ENCODE measurements at places on chromosomes 6 and 20.
A peak's percentile ranks its signal among the peaks of the same experiment; 100 is the strongest.

- no peak for DNase-seq
Measured at GRCh38 chr6:100232781-100233573, 231.7 kb downstream of the SIM1 start.

DNA sequence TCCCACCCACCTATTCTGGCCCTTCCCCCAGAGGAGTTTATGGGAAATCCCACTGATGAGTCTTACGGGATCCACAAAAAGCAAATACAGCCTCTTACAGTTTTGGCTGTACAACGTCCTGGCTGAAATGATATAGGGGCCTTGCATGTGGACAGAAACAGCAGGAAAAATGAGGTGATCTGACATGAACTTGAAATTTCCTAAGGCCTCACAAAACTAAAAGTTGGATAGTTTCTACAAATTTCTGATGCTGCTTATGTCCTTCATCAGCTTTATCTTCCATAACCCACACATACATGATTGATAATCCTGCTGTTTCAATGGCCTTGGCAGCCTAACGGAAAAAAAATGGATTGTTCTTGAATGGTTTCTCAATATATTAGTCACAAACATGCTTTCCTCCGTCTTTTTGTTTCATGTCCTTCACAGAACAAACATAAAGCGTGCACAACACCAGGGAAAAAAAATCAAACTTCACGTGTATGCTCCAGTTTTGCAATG is 118.8 kb downstream of the BMP5 start:
- DNase-seq, result no peak

DNA sequence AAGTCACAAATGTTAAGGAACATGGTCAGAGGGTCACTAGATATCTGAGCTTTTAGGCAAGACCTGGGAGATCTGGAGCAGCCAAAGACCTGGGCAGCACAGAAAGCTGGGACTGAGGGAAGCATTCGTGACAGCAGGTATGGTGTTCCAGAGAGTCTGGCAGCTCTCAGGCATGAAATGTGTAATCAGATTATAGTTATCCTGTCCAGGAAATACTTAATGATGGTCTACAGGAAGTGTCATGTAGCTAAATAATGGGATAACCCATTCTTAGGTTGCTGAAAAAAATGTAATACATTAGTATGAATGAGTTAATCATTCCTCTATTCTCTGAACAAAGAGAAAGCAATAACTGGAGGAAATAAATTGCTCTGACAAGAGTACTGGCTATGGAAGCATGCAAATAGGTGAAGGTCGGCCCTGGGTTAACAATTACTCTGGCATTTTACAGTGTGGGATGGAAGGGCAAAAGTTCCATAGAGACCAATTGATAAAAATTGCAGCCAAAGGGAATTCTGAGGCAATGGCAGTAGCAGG is 740.5 kb downstream of the CBLN4 start:
- DNase-seq, result no peak

GRCh38 chr6:21592953-21593352 is 598 bp upstream of the SOX4 start:
- DNase-seq, result no peak

- no peak for DNase-seq
Measured at GRCh38 chr6:130009146-130009545, 9.2 kb upstream of the L3MBTL3 start.

- DNase-seq, result no peak
Measured at GRCh38 chr6:63610944-63611343, 24.7 kb upstream of the PHF3 start.

DNA sequence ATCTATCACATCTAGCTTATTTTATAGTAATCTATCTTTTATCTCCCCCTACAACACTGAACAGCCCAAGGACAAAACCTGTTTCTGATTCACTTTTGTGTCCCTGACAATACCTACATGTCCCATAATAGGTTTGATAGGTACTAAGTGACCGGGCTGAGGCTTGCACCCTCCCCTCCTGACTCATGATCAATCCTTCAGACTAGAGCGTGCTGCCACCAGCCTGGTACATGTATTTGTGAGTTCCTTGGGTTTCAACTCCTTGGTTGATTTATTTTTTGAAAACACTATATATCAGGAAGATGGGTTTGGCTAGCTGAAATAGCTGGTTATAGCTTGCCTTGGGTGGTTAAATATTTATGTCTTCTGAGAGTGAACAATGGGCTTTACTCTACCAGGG is 41.6 kb upstream of the RAB23 start:
- DNase-seq, result no peak

GRCh38 chr6:97440590-97441176 is 157.7 kb upstream of the MMS22L start:
- DNase-seq, result no peak

DNA sequence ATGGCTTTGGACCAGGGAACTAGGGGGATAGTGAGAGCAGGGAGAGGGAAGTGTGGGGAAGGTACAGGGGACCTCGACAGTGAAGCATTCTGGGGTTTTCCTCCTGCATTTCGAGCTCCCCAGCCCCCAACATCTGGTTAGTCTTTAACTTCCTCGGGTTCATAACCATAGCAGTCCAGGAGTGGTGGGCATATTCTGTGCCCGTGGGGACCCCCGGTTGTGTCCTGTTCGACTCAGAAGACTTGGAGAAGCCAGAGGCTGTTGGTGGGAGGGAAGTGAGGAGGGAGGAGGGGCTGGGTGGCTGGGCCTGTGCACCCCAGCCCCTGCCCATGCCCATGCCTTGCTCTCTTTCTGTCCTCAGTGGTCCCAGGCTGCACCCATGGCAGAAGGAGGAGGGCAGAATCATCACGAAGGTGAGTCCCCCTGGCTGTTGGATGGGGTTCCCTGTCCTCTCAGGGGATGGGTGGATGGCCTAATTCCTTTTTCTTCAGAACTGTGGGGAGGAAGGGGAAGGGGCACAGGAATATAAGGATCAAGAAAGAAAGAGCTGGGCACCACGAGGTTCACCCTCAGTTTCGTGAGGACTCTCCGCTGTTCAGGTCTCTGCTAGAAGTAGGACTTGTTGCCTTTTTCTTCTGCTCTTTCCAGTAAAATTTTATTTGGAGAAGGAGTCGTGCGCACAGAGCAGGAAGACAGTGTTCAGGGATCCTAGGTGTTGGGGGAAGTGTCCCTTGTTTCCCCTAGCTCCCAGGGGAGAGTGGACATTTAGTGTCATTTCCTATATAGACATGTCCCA is 4.2 kb downstream of the VEGFA start:
- DNase-seq, result no peak

DNA sequence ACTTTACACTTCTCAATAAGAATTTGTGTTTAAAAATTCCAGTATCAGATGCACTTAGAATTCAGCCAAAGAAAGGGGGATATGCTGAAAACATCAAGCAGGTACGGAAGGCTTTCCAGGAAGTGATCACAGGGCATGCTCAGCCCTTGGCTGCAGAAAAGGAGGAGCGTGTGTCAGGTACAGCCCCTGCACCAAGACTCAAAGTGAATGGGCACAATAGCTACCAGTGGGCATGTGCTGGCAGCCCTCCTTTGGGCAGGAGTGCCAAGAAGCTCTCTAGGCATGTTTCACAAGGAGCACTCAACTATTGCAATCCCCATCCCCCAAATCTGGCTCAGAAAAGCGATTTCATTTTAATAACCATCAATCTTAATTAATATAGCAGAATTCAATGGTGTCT is 298.8 kb downstream of the GMDS start:
- no peak for DNase-seq

GRCh38 chr6:11278207-11278559 is 45.7 kb upstream of the NEDD9 start:
- DNase-seq, result no peak

DNA sequence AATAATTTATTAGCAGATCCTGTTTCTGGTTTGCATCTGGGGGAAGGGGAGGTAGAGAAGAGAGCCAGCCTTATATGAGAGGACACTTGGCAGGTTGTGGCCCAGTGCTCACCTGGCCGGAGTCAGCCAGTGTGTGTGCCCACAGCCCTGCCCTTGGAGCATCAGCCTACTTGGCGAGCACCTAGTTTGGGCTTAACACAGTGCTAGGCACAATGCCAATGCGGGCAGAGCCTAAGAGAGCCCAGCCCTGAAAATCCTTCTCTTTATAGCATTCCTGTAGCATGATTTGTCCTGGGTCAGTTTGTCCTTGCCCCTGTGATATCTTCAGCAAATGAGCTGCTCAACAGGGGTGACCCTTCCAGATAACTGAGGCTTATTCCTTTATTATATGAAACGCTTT is 73.0 kb downstream of the SLX4IP start:
- no peak for DNase-seq

GRCh38 chr20:33704197-33704924 is 15.7 kb downstream of the PXMP4 start:
- DNase-seq, result no peak

DNA sequence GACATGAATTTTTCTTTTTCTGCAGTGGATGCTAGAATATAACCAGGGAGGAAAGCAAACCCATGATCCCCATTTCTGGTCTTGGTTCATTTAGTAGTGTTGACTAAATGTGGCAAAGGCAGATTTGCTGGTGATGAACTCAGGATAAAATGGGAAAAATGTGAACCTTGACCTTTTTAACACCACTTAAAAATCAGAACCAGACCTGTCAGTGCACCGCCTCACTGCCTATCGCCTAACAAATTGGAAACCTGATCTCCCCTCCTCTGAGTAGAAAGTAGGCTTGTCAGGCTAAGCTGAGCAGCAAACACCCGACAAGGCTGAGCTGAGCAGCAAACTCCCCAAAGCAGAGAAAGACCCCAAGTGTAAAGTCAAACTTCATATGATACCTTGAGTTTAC is 254.8 kb downstream of the FOXC1 start:
- DNase-seq, result no peak

- no peak for DNase-seq
Measured at GRCh38 chr6:83311231-83311630, 118.1 kb downstream of the RWDD2A start.

DNA sequence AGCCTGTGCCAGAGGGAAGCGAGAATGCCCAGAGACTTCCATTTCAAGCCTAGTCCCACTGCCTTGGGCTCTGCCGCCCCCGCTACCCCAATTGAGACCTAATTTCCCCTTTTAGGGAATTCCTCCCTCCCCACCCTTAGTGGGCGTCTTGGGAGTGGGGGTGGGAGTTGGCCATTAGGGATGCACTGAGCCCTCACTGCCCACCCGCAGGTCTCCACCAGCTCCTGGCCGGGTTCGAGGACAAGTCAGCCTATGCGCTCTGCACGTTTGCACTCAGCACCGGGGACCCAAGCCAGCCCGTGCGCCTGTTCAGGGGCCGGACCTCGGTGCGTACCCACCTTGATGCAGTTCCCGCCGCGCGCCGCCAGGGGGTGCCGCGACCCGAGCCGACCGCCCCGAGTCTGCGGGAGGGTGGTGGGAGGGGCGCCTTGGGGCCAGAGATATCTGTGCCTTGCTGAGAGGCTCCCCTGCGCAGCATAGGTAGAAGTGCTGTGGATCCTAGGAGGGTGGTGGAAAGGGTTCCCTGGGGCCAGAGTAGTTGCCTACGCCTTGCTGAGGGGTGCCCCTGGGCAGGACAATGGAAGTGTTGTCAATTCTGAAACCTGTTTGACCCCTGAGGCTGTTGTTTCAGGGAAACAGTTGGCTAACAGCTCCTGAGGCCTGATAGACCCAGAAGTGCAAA is 9.2 kb downstream of the ITPA start:
- DNase-seq, result peak; percentile 87

DNA sequence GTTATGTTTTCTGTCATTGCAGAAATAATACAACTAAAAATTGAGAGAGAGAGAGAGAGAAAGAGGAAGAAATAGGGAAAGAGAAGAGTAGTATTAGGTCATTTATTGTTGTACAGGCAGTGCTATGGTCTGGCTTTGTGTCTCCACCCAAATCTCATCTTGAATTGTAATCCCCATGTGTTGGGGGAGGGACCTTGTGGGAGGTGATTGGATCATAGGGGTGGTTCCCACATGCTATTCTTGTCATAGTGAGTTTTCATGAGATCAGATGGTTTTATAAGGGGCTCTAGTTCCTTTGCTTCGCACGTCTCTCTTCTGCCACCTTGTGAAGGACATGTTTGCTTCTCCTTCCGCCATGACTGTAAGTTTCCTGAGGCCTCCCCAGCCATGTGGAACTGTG is 677.4 kb upstream of the CHD6 start:
- no peak for DNase-seq

GRCh38 chr6:162922563-162923166 is 194.9 kb downstream of the PACRG start:
- no peak for DNase-seq

DNA sequence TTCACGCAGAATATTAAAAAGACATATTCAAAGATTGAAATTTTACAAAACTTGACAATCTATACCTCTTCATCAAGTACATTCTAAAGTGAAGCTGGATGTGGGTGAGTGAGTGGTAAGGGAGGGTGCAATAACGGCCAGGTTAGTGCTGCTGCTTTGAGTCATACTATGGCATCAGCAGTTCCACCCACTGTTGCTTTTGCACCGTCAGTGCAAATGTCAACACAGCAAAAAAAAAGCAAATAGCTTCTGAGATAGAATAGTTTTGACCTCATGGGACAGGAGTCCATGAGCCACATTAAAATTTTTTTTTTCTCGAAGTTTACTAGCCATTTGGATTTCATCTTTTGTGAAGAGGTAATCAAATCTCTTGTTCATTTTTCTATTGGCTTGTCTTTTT is 31.8 kb downstream of the PSMF1 start:
- DNase-seq, result no peak

Data from activated T-cell treated with anti-CD3 and anti-CD28 coated beads, Interleukin-2, amount 50 U/mL, for 24 hours (primary cell).